Uterus (tissue), 4 donors: ENCODE measurements at places on chromosomes 5 and 9. TPM values are rescaled to one million over a fixed set of nuclear protein-coding genes. Genes with fewer than 3 reads are reported as not detected.

DNA sequence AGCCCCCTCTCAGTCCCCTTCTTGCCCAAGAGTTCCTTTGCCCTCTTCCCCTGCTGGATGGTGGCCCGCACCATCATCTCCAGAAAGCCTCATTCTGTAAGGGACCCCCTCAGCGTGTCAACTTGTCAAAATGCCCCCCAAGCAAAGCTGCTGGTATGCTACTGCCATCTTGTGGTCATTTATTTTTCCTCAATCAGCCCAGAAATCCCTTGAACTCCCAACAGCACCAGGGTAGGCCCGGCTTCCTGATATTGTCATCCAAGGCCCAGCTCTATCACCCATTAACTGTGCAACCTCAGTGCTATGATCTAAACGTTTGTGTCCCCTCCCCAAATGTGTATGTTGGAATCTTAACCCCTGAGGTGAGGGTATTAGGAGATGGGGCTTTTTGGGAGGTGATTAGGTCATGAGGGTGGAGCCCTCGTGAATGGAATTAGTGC is 53.2 kb upstream of the FBXW11 start:
- no peak for DNase-seq

GRCh38 chr9:104860263-104860662 is 67.7 kb downstream of the ABCA1 start:
- no peak for DNase-seq

- no peak for DNase-seq
These were observed 311.6 kb downstream of the MSX2 start for GRCh38 chr5:175035882-175036533.

- DNase-seq = no peak
These were observed 3.1 kb upstream of the HRH2 start for GRCh38 chr5:175654807-175655206.

- DNase-seq = no peak
These were observed 183.1 kb downstream of the GAS1 start for GRCh38 chr9:86764221-86764624.

DNA sequence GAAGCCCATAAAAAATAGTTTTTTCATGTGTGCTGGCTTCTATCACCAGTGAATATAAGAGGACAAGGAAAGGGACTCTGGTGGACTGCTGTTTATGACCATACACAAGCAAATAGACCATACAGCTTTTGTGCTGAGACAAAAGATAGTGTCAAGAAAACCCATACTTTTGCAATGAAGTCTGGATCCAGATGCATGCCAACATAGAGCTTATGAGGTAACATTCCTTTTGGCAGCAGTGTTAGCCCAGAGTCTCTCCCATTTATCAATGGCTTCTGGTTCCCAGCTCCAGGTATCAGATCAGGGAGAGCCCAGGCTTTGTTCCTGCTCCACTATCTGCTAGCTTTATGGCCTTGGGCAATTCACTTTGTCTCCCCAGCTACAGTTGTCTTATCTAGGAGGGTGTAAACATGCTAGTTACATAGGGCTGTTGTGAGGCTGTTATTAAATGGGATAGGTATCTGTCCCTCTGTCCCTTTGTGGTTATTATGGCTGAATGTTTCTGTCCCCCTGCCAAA is 55.6 kb downstream of the CCDC192 start:
- no peak for DNase-seq

Gene LRRC19
- not detected for total RNA-seq

Gene GPX8
- 117 TPM for total RNA-seq

Gene FAM81B
- total RNA-seq = 6.5 TPM

Gene BTNL3
- not detected for total RNA-seq

Gene NIPBL
- 49.7 TPM for total RNA-seq

Gene ADAMTS2
- total RNA-seq = 38.9 TPM
